ENCODE measurements at places on chromosomes 7 and 10.

DNA sequence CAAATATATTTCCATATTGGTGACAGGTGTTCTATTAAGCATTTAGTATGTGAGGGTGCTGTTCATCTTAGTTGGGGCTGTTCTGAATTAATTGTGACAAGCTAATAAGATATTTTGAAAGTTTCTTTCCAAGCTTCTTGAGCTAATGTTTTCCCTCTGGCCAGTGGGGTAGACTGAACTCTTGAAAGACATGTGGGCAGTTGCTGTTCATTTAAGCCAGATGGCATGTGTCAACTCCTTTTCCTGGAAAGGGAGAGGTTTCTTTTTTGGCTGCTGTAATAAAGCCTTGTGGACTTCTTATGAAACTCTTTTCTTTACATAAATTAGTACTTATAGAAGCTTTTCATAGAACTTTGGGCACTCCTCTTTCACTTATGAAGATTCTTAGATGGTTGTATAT lies 21.7 kb downstream of the RAB18 start:
- no peak for DNase-seq

- no peak for DNase-seq
Observed at GRCh38 chr7:106029941-106030340, 66.9 kb downstream of the CDHR3 start.

DNA sequence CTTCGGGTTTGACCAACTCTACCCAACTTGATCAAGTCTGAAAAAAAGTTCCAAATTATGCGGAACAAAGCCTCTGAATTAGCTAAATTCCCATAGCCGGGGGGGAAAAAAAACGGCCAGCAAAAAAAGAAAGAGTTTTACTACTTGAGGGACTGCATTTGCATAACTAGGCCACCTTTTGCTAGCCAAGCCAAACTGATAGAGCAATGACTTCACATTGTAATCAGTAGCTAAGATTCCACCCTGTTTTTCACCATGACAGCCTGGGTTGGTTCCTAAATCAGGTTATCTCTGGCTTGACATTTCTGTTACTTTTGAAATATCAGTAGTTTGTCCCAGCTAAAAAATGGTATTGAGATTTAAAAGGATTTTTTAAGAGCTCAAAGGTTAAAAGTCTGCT lies 31.4 kb upstream of the CREB3L2 start:
- no peak for DNase-seq

- no peak for DNase-seq
Observed at GRCh38 chr10:5531558-5532306, 7.0 kb downstream of the CALML3 start.

- no peak for DNase-seq
Observed at GRCh38 chr7:87564296-87564963, 36.3 kb downstream of the ABCB1 start.

DNA sequence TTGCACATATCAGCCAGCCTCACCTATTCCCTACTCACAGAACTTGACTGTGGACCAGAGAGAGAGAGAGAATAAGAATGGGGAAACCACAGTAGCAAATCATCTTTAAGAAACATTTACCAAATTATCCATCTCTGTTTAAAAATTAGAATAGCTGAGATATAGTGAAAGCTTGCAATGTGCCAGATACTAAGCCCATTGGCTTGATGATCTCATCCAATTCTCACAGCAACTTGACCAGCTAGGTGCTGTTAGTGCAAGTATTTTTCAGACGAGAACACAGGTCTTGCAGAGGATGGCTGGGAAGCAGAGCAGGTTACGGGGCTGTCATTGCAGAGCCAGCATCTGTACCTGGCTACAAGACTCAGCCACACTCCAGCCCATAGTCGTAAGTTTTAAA lies 50.9 kb downstream of the KLF6 start:
- DNase-seq = no peak

DNA sequence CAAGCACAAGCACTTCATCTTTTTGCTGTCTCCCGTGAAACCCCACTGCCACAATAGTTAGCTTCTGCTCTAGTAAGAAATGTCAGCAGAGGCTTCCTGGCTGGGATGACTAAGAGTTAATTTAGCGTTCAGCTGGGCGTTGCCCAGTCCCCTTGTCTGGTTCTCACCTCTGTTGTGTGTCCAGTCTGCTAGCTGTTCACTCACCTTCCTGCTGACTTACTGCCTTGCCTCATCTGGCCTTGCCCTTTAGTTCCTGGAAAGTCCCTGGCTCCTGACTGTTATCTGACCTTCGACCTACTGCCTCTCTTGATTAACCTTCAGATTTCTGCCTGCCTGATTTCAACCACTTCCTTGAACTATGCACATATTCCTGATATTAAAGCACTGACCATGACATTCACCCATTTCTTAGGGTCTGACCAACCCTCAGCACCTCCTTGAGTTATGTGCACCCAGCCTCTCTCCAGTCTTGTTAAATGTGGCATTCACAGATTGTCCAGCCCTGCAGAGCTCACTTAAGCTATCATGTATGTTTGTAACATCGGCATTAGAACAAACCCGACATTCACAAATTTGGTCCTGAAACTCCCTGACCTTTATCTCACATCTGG lies 30.3 kb downstream of the C7orf33 start:
- no peak for DNase-seq

DNA sequence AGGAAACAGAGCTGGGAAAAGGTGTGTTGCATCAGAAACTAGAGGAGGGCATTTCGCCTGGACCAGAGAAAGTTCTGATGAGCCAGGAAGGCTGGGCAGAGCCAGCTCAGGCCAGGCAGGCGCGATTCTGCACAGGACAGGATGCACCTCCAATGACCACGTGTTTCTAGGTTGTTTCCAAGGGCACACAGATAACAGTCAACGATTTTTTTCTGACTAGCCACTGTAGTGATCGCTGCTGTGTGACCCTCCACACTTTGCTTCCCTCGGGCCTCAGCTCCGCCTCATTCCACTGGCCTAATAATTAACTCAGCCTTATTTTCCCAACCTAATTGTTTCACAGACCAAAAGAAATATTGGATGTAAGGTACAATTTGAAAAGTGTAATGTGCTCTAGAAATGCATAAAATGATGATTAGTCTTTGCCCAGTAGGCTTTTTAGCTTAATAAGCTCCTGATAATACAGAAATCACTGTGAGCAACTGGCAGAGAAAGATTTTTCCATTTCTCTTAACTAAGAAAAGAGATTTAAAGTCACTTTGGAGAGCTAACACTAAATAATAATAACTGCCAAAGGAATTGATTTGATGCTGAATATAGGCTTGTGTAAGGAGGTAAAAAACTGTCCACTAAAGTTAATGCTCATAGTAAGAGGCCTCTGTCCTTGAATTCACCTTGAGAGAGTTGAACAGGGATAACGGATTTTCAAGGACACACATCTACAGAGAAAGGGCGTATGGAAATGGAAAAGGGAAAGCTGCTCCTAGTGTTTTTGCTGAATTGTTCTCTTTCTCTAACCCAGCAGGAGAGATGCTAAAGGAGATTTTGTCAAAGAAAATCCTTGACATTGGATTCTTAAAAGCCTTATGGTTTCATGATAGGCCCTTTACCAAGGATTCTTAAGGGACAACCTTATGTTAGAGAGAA lies 291.0 kb upstream of the C7orf33 start:
- DNase-seq = no peak

- no peak for DNase-seq
Observed at GRCh38 chr7:148374396-148375259, 215.9 kb upstream of the C7orf33 start.

- DNase-seq = no peak
Observed at GRCh38 chr7:27605283-27605682, 57.4 kb downstream of the HIBADH start.

DNA sequence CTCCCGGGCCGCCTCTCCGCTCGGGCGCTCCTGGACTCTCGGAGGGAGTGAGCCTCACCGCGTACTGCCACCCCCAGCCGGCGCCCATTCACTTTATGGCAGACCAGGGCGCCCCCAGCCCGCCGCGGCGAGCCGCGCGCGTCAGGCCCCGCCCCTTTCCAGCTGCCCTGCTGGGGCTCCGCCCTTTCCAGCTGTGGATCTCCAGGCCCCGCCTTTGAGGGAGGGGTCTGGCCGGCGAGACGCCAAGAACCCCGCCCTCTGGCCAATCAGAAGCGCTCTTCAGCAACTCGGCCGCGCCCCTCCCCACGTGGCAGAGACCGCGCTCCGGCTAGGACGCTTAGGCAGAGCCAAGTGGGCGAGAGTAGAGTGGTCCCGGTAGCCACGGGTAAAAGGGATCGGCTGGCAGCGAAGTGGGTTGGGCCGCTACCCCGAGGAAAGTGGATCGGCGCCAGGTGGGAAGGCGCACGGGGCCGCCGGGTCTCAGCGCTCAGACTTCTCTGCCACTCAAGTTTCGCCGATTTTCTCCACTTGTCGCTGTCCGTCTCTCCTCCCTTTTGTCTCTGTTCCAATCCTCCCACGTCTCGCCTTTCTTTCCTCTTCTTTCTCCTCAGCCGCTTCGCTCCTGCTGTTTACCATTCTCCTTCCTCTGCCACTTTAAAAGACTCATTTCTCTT lies at the start of gene PITX3:
Gene PITX3 (minus strand): TSS at position 69 of the 674 bp plus-strand sequence. CDS start 9,432 bp downstream, outside the sequence.
- peak; percentile 84 for DNase-seq

- no peak for DNase-seq
Observed at GRCh38 chr7:2118630-2119190, 114.0 kb downstream of the MAD1L1 start.

- no peak for DNase-seq
Observed at GRCh38 chr10:1015688-1016087, 10.0 kb downstream of the IDI2 start.

DNA sequence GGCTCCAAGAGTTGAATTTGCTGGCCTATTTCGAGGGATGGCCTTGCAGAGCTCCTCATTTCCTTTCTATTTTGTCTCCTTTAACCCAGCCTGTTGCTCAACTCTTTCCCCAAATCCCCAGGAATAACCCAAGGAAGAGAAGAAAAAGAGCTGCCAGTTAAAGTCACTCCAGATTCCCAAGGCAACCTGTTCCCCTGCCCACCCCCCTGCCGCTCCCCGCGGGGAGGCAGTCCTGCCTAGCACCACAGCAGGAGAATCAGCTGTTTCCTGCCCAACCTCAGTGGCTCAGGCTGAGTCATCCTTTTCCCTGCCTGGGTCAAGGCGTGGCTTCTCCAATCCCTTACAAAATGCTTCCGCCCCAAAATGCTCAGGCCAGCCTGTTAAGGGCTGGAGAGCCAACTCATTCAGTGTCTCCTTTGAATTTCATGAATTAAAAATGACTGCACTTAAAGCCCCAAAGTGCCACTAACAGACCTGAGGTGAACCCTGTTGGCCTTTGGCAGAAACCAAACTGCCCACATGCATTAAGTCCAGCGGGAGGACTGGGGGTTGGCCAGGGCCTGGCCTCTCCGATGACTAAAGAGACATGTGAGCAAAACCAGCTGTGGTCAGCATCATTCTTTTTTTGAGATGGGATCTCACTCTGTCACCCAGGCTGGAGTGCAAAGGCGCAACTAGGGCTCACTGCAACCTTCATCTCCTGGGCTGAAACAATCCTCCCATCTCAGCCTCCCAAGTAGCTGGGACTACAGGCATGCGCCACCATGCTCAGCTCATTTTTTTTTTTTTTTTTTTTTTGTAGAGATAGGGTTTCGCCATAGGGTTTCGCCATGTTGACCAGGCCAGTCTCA lies 83.2 kb upstream of the KIF5B start:
- no peak for DNase-seq

GRCh38 chr10:23439961-23440889 lies 1.4 kb downstream of the OTUD1 start:
- DNase-seq = peak; percentile 14

GRCh38 chr7:78662939-78663338 lies 790.5 kb downstream of the MAGI2 start:
- DNase-seq = no peak

DNA sequence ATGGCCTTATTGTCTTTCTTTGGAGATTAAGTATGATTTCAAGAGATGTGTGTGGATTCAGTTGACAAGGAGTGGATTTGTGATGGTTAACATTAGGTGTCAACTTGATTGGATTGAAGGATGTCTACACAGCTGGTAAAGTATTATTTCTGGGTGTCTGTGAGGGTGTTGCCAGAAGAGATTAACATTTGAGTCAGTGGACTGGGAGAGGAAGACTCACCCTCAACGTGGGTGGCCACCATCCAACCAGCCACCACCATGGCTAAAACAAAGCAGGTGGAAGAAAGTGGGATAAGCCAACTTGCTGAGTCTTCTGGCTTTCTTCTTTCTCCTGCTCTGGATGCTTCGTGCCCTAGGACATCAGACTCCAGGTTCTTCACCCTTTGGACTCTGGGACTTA lies 76.1 kb downstream of the GPR37 start:
- DNase-seq = no peak

DNA sequence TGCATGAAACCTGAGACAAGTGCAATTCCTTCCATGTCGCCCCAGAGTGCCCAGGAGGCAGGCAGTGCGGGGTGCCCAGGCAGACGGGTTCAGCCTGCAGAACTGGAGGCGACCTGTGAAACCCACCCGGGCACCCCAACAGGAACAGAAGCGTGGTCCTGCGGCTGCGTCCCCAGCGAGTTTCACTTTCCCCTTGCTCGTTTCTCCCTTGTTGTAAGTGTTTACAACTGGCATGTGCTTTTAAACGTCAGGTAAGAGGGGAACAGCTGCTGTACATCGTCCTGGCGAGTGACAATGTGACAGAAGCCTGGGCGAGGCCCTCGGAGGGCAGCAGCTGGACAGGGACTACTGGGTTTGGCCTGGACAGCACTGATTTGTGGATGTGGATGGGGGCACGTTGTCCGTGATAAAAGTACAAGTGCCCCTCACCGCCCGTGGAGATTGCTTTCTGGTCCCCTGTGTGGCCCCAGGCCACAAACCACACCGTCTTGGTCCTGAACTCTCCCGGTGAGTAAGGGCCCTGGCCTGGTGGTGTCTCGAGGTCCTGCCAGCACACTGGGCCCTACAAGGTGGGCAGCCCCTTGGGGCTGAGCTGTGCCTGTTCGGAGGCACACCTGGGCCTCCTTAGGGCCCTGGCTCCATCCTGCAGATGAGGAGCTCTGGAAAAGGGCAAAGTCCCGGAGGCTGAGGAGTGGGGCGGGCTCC lies 4.0 kb downstream of the VENTX start:
- DNase-seq = no peak

- no peak for DNase-seq
Observed at GRCh38 chr7:91082038-91082437, 182.2 kb upstream of the FZD1 start.

DNA sequence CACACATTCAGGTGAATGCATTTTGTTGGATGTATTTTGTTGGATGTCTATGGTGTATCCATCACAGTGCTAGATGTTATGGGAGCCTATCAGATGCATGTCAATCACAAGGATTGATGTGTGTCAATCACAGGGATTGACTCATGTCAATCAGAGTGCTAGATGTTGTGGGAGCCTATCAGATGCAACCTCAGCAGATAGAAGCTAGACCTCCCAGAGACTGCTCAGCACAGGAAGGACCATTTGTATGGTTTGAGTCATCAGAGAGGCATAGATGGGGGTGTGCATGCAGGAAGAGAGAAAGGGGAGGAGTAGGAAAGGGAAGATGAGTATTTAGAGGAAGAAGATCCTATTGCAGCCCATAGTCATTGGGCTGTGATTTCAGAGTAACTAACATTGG lies 48.3 kb upstream of the PITRM1 start:
- no peak for DNase-seq

DNA sequence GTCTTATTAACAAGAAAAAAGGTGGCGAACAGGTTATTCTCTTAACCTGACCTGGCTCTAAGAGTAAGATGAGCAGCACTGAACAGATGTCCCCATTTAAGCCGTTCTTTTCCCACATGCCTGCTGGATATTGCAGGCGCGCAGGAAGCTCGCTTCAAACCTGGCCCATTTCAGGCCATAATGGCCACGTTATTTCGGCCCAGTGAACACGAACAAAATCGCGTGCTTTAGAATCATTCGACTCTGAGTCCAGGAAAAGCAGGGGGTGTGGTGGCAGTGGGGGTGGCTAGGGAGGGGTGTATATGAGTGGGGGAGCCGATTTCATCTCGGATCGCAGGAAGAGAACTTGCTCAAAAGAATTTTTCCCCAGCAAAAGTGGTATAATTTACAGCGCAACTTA lies 6.6 kb upstream of the SP8 start:
- no peak for DNase-seq
